WTC11 (cell line): ENCODE measurements at places on chromosomes 2 and 18.

DNA sequence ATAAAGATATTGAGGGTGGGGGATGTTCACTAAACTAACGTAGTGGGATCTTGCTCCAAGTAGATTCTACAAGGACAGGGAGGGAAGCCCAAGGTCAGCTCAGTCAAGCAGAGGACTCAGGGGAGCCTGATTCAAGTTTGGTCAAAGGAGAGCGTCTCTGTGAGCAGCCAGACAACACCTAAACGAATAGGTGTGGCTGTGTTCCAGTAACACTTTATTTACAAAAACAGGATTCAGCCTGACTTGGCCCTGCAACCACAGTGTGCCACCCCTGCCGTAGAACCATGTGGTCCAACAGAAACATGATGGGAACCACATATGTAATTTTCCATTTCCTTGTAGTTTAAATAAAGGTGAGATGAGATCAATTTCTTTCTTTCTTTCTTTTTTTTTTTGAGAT is 18.1 kb upstream of the FZD5 start:
- H3K4me1 ChIP-seq, result peaks cover 25% of the 10 kb centered on the region
- no peaks in the 10 kb centered on the region for H3K36me3 ChIP-seq
- H3K27ac ChIP-seq, result peak overlapping the region; percentile 0; the same call in 1 of the 2 replicates
- no peak overlapping the region for H3K4me3 ChIP-seq

GRCh38 chr2:173982918-173983317 is 17.7 kb upstream of the SP3 start:
- H3K4me3 ChIP-seq, result no peak overlapping the region
- no peaks in the 10 kb centered on the region for H3K36me3 ChIP-seq
- peaks cover 13% of the 10 kb centered on the region for H3K4me1 ChIP-seq
- DNase-seq, result no peak
- no peaks in the 10 kb centered on the region for H3K27me3 ChIP-seq

DNA sequence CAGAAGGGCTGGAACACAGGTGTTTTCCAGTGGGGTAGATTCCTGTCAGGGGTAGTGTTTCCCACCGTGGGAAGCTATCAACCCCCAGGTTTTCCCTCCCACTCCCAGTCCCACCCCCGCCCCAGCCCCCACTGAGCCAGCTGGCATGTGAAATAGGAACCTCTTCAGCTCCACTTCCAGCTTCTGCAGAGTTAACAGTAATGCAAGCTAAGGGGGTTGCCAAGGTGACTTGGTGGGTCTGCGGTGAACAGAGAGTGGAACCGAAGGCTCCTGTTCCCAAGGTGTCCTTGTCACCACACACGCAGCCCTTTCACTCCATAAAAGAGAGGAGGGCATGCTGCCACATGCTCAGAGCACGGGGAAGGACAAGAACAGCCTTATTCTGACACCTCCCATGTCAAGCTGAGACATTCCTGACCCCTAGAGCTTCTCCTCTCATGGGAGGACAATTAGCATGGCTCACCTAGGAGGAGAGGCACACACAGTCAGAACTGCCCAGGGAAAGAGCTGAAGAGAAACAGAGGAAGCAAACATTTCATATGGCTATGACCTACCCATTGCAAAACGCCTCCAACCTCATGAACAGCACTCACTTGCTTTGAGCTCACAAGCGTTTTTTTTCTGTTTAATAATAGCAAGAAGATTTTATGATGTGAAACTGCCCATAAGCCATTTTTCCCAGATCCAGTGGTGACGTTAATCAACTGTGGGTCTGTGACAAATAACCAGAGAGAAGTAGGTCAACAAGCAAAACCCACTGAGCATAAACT is 39.8 kb upstream of the TBC1D8 start:
- no peak overlapping the region for H3K27ac ChIP-seq
- no peak for DNase-seq
- H3K27me3 ChIP-seq, result no peaks in the 10 kb centered on the region
- H3K4me3 ChIP-seq, result no peak overlapping the region
- H3K4me1 ChIP-seq, result peaks cover 21% of the 10 kb centered on the region

- H3K27ac ChIP-seq, result no peak overlapping the region
- no peaks in the 10 kb centered on the region for H3K4me1 ChIP-seq
- H3K36me3 ChIP-seq, result no peaks in the 10 kb centered on the region
- no peak overlapping the region for H3K4me3 ChIP-seq
These were observed 610.2 kb downstream of the DCC start for GRCh38 chr18:52950155-52950554.

GRCh38 chr2:235729557-235729947 is 235.7 kb downstream of the AGAP1 start:
- no peak overlapping the region for H3K4me3 ChIP-seq
- H3K36me3 ChIP-seq, result 0 out of 2 replicates have a peak, but pooled peaks cover 2% of the 10 kb centered on the region
- no peaks in the 10 kb centered on the region for H3K27me3 ChIP-seq
- peaks cover 50% of the 10 kb centered on the region for H3K4me1 ChIP-seq

DNA sequence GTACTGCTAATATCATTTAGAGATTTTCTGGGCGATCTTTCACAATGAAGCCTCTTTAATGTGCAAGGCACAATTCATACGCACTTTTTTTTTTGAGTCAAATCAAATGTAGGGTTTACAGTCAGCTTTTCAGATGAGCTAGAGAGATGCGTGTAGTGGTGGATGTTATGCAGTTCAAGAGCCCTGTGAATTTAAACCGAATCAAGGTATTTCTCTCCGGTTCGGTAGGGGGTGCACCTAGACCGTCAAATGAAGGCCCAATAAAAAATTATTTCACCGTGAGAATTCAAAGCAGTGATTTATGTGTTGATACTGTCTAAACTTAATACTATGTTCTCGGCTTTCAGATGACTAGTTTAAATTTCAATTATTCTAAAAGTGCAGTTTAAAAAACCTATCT is 1.1 kb downstream of the PTH2R start:
- H3K27me3 ChIP-seq, result peaks cover 43% of the 10 kb centered on the region
- no peak overlapping the region for H3K27ac ChIP-seq
- H3K4me3 ChIP-seq, result peak overlapping the region; percentile 67
- H3K4me1 ChIP-seq, result peaks cover 8% of the 10 kb centered on the region

GRCh38 chr2:235595422-235596010 is 101.7 kb downstream of the AGAP1 start:
- H3K4me3 ChIP-seq, result no peak overlapping the region
- peak; percentile 79 for DNase-seq
- H3K4me1 ChIP-seq, result peaks cover 52% of the 10 kb centered on the region
- no peaks in the 10 kb centered on the region for H3K27me3 ChIP-seq
- no peak overlapping the region for H3K27ac ChIP-seq

GRCh38 chr2:140383781-140384180 is 1603.6 kb upstream of the NXPH2 start:
- H3K27ac ChIP-seq, result no peak overlapping the region
- H3K4me3 ChIP-seq, result no peak overlapping the region
- no peaks in the 10 kb centered on the region for H3K27me3 ChIP-seq
- no peak for DNase-seq

GRCh38 chr2:206212673-206213513 is 53.2 kb downstream of the EEF1B2 start:
- no peaks in the 10 kb centered on the region for H3K27me3 ChIP-seq
- peaks cover 50% of the 10 kb centered on the region for H3K4me1 ChIP-seq
- no peaks in the 10 kb centered on the region for H3K36me3 ChIP-seq
- no peak for DNase-seq
- H3K4me3 ChIP-seq, result peak overlapping the region; percentile 41

GRCh38 chr2:15748736-15749323 is 157.2 kb downstream of the DDX1 start:
- no peak overlapping the region for H3K27ac ChIP-seq
- H3K27me3 ChIP-seq, result peaks cover 2% of the 10 kb centered on the region; the same call in 1 of the 2 replicates
- H3K36me3 ChIP-seq, result no peaks in the 10 kb centered on the region
- no peak overlapping the region for H3K4me3 ChIP-seq
- peaks cover 22% of the 10 kb centered on the region for H3K4me1 ChIP-seq
- peak; percentile 86 for DNase-seq

DNA sequence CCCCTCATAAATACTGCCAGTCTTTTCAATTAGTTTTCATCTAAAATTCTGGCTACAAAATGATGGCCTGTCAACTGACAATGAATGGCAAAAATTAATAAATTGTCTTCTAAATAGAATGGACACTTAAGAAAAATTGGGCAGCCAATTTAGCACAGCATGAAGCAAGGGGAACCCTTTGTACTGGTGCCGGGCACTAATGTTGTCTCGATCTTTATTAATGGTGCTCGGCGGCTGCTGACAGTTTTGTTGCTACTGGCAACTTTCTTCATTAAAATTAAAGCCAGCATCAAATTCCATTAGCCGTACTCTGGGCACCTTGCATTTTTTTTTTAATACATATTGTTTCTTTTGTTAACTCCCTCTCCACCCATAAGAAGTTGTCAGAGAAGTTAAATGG is 309.3 kb downstream of the GBX2 start:
- no peaks in the 10 kb centered on the region for H3K27me3 ChIP-seq
- no peaks in the 10 kb centered on the region for H3K36me3 ChIP-seq
- no peak overlapping the region for H3K27ac ChIP-seq
- H3K4me1 ChIP-seq, result peaks cover 25% of the 10 kb centered on the region
- no peak overlapping the region for H3K4me3 ChIP-seq

DNA sequence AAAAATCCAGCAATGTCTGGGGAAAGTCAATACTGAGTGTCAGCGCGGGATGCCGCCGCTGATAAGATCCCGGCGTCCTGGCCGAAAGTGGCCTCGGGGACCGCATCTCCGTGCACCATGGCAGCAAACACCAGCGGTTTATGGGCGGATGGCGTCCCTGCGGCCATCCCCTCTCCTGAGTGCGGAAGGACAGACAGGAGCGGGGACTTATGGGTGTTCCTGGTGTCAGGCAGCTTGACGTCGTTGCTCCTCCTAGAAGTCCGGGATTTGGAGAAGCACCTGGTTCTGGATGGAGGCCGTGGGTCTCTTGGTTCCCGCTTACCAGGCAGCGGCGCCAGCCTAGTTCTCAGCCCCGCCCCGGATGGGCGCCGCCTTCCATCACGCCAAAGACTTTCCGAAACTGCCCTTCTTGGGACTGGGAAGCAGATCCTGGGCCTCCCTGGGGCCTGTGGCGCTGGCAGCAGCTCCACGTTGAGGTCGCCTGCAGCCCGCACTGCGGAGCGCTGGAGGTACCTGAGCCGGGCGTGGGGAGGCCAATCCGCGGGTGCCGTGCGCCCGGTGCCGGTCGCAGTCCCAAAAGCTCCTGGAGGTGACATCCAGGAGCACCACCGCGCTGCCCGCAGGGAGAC is 119.1 kb downstream of the CCDC74A start:
- DNase-seq, result peak; percentile 23
- H3K27me3 ChIP-seq, result peaks cover 17% of the 10 kb centered on the region
- no peak overlapping the region for H3K27ac ChIP-seq
- H3K4me3 ChIP-seq, result peak overlapping the region; percentile 30; the same call in 1 of the 2 replicates
- no peaks in the 10 kb centered on the region for H3K4me1 ChIP-seq

DNA sequence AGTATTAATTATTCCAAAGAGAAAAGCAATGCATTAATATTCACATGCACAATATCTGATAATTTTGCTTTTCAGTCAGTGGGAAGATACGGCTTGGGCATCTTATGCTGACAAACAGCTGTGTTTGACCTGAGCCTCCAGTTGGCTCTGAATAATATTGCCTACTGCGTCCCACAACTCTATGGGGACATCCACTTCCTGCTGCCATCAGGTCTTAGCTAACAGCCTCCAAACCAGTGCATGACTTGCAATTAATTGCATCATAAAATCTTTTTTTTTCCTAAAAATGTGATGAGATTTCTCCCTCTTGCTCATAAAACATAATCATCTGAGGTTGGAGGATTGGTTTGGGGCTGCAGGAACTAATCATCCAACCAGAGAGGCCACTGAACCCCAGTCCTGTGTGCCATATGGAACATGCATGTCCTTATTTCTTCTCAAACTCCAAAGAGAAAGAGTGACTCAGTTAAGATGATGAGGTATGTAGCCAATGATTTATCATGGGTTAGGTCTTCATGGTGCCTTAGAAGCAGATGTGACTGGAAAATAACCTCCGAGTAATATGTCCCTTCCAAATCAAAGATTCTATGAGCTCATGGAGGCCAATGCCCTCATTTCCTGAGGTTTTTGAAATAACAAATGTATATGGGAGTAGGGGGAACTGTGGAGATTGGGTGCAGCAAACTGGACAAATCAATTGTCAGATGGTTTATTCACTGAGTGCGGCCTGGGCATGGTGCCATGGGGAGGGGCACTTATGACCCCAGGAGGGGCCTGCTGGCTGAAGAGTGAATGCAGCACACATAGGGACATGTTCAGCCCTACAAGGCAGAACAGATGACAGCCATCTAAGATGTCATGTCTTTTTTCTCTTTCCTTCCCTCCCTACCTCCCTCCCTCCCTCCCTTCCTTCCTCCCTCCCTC is 39.4 kb downstream of the EDAR start:
- no peaks in the 10 kb centered on the region for H3K4me1 ChIP-seq
- H3K27ac ChIP-seq, result no peak overlapping the region
- H3K27me3 ChIP-seq, result peaks cover 5% of the 10 kb centered on the region

GRCh38 chr2:85248773-85249509 is 78.8 kb downstream of the TGOLN2 start:
- peak overlapping the region; percentile 50 for H3K4me3 ChIP-seq
- DNase-seq, result no peak
- H3K27me3 ChIP-seq, result no peaks in the 10 kb centered on the region
- peaks cover 96% of the 10 kb centered on the region for H3K4me1 ChIP-seq
- H3K27ac ChIP-seq, result peak overlapping the region; percentile 97

GRCh38 chr2:42051543-42052235 is 3.9 kb downstream of the PKDCC start:
- H3K36me3 ChIP-seq, result peaks cover 3% of the 10 kb centered on the region; the same call in 1 of the 2 replicates
- no peak overlapping the region for H3K4me3 ChIP-seq
- no peak for DNase-seq
- no peak overlapping the region for H3K27ac ChIP-seq
- H3K27me3 ChIP-seq, result peaks cover 20% of the 10 kb centered on the region

GRCh38 chr2:45612285-45612684 is 1.2 kb upstream of the SRBD1 start:
- no peak overlapping the region for H3K4me3 ChIP-seq
- no peak overlapping the region for H3K27ac ChIP-seq
- no peak for DNase-seq

GRCh38 chr2:233964581-233964980 is 47.4 kb downstream of the TRPM8 start:
- no peak overlapping the region for H3K4me3 ChIP-seq
- H3K27ac ChIP-seq, result no peak overlapping the region
- H3K36me3 ChIP-seq, result no peaks in the 10 kb centered on the region
- H3K4me1 ChIP-seq, result no peaks in the 10 kb centered on the region
- no peak for DNase-seq
- H3K27me3 ChIP-seq, result no peaks in the 10 kb centered on the region

GRCh38 chr2:14633061-14633460 is 544 bp downstream of the LRATD1 start:
- H3K36me3 ChIP-seq, result no peaks in the 10 kb centered on the region
- peak; percentile 14 for DNase-seq
- H3K4me1 ChIP-seq, result peaks cover 36% of the 10 kb centered on the region

DNA sequence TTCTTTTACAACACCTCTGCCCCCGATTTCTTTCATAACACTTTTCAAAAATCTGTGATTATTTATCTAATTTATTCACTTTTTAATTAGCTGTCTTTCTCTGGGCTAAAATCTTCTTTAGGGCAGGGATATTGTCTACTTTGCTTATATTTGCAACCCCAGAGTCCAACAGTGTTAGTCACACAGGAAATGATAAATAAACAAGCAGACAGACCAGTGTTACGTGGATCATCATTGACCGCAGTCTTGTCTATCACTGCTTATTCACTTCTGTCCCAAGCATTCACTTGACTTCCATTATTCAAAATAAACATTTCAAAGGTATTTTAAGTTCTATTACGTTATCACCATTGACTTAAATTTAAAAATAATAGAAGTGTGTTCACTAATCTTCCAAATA is 237.6 kb upstream of the UBE2E3 start:
- H3K27ac ChIP-seq, result no peak overlapping the region
- H3K27me3 ChIP-seq, result no peaks in the 10 kb centered on the region; the same call in 1 of the 2 replicates
- DNase-seq, result no peak
- no peaks in the 10 kb centered on the region for H3K4me1 ChIP-seq
